ENCODE measurements at places on chromosomes 16 and 17. TPM values are rescaled to one million over a fixed set of nuclear protein-coding genes. Genes with fewer than 3 reads are reported as not detected.

Gene MYH13
- total RNA-seq: not detected

- DNase-seq: no peak
Measured at GRCh38 chr16:21236831-21237230, 3.3 kb downstream of the ANKS4B start.

GRCh38 chr16:50802000-50802399, 60.1 kb downstream of the CYLD start:
- DNase-seq: peak; percentile 14

DNA sequence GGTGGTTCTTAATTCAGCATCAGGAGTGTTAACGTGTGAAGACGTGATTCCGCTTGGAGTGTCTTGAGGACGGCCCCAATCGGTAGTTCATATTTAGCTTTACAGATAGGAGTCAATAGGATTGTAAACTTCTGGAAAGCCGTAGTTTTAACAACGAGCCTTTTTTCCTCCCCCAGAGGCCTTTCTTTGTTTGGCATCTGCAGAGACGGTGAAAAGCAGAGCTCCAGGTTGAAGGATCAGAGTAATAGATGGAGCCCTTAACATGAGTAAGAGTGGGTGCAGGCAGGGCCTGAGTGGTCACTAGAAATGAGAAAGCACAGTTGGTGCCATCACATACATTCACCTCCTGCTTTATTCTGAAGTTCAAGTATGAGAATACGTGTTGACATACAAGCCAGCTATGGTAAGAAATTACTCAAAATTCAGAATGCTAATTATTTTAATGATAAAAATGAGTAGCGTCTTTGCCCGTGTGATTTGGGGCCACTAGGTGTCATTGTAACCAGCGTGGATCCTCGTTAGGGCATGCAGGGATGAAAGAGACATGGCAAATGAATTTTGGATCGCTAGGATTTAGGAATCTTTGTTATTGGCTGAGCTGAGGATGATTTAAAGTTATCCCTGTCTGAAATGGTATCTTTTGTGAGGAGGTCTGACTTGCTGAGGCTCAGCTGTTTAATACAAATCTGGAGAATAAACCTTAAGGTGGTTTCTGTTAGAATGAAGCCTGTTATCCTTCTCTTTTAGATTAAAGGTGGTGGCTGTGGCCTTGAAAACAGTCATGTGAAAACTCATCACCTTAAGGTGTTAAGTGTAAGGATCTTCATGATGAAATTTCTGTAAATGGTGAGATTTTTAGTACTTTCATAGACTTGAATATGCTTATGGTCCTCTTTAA, 18.6 kb downstream of the PRCD start:
- peak; percentile 27 for DNase-seq

DNA sequence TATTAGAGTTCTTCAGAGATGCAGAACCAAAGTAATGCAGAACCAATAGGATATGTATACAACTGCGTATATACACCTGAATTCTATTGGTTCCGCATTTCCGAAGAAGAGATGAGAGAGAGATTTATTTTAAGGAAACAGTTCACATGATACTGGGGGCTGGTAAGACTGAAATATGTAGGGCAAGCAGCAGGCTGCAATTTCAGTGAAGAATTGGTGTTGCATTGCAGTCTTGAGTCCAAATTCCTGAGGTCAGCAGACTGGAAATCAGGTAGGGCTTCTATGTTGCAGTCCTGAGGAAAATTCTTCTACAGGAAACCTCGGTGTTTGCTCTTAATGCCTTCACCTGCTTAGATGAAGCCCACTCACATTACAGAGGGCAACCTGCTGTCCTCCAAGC, 128.2 kb upstream of the MED13 start:
- DNase-seq: no peak

Gene MSLN
- total RNA-seq: 0.18 TPM

DNA sequence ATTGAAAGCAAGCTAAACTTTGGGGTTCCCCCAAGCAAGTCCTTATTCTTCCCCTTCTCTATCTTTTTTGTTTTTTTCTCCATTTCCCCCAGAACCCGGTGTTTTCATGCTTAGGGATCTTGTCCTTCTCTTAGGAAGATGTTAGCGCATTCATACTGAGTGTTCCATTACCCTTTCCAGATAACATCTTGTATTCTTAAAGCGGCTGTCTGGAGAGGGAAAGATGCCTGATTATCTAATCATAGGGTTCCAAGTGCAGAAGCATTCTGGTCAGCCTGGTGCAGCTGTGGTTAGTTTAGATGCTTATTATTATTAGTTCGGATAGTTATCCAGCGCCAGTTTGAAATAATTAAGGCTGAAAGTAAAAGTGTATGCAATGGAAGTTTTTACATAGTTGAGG, 2.0 kb downstream of the TOM1L1 start:
- no peak for DNase-seq

GRCh38 chr17:42743595-42744282, 1.1 kb downstream of the EZH1 start:
- DNase-seq: no peak

GRCh38 chr16:50469744-50470321, 78.4 kb upstream of the NKD1 start:
- no peak for DNase-seq

- no peak for DNase-seq
Measured at GRCh38 chr16:85563515-85564276, 49.4 kb upstream of the GSE1 start.

Gene CANT1
- 108 TPM for total RNA-seq

- DNase-seq: no peak
Measured at GRCh38 chr16:50371936-50372595, 3.3 kb upstream of the BRD7 start.

DNA sequence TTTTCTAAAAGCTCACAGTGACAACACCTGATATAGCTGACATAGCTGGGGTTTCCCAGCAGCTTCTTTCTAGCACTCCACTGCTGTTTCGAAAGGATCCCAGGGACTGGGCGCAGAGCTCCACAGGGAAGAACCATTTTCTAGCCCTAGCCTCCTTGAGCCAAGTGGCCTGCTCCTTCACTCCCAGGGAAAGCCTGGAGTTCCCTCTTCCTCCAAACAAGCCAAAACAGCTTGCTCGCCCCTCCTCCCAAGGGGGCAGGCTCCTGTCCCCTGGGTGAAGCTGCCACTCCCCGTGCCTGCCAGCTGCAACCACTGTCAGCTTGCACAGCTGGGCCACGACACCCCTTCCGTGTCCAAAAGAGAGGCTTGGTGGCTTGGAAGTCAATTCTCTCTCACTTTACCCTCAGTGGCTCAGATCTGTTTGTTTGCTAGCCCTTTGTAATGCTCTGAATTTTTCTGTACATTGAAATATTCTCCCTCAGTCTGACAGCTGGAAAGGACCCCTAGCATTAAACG, 59.8 kb downstream of the CYTH1 start:
- DNase-seq: no peak

Gene CRHR1
- not detected for total RNA-seq

DNA sequence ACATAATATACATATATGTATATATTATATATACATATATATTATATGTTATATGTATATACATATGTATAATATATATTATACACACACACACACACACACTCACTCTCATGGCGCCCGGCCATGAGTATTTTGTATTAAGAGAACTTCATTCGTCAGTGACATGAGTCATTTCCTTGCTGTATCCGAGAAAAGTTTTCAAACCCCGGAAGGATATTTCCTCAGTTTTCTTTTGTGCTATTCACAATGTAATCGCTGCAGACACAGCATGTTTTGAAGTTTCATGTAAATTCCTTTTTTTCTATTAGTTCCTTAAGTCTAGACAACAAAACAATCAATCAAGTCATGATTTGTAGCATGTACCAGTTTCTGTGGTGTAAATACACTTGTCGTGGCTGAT, 33.3 kb downstream of the OR1D5 start:
- DNase-seq: peak; percentile 58

Gene HSD3B7
- total RNA-seq: 17.0 TPM

- DNase-seq: no peak
Measured at GRCh38 chr16:11178424-11178823, 77.6 kb downstream of the SOCS1 start.

GRCh38 chr17:1967213-1967612, 57.9 kb downstream of the RTN4RL1 start:
- DNase-seq: no peak

DNA sequence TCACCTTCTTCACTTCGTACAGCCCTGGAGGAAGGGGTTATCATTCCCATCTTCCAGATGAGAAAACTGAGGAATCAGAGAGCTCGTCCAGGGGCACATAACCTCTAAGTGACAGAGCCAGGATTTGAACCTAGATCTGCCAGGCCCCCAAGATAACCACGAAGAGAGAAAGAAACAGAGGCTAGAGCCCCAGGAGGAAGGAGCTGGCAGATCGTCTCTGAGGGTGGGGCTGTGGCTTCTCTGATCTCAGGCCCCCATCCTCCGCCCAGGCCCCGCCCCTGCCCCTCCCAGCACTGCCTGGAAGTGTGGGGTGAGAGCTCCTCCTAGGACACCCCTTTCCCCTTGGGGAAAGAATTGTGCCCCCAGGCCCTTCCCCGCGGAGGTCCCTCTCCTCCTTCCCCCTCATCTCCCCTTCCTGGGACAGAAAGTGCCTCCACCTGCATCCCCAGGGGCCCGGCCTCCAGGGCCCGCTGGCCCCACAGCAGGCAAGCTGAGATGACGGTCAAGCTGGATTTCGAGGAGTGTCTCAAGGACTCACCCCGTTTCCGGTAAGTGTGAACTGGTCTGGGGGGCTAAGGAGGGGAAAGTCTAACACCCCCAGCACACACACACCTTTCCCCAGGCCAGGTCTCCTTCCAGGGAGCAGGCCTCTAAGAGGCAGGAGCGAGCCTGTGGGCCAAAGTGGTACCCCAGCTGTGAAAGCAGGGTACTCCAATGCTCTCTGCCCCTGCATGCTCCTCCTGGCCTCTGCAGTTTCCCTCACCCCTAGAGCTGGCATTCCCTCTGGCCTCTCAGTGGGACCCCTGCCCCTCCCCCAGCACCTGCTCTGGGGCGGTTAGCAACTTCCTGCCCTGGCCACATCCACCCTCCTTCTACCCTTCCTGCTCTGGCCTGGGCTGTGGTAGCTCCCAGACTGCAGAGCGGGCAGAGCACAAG, at the start of gene ACAP1:
TSS of gene ACAP1 (plus strand) at position 290 of the 936 bp plus-strand sequence. CDS start at position 496, 206 bp downstream.
- DNase-seq: no peak

All from HFFc6 (cell line).